ENCODE measurements at places on chromosomes 4 and X.

- no peak for DNase-seq
Measured at GRCh38 chr4:110193822-110194761, 4.3 kb downstream of the ELOVL6 start.

- DNase-seq = no peak
Measured at GRCh38 chr4:158071931-158072330, 100.9 kb downstream of the GASK1B start.

- DNase-seq = no peak
Measured at GRCh38 chr4:1246111-1246881, 2.6 kb downstream of the CTBP1 start.

GRCh38 chr4:86848732-86849619 is at the start of gene SLC10A6:
Gene SLC10A6, minus strand, starts transcription at chr4:86849384. Its CDS starts 269 bp downstream, at chr4:86849115.
- DNase-seq = no peak

DNA sequence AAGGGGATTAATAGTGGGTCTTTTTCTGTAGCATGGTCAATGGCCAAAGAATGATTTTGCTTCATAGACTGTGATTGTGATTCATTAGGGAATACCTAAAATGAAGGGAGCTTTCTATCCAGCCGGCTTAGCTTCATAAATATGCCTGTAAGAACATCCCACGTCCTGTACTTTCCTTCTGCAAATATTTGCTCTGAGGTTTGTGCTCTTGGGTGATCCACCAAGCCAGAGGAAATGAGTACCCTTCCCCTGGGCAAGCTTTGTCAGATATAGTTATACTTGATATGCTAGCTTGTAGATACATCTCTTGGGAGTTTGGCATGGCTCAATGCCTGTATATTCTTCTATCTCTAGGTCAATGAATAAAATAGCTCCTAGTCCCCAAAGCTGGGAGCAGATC is 28.2 kb upstream of the SPARCL1 start:
- DNase-seq = no peak

All from NCI-H1930 (cell line).